ENCODE measurements at places on chromosomes 5 and 9.
A peak's percentile ranks its signal among the peaks of the same experiment; 100 is the strongest.

DNA sequence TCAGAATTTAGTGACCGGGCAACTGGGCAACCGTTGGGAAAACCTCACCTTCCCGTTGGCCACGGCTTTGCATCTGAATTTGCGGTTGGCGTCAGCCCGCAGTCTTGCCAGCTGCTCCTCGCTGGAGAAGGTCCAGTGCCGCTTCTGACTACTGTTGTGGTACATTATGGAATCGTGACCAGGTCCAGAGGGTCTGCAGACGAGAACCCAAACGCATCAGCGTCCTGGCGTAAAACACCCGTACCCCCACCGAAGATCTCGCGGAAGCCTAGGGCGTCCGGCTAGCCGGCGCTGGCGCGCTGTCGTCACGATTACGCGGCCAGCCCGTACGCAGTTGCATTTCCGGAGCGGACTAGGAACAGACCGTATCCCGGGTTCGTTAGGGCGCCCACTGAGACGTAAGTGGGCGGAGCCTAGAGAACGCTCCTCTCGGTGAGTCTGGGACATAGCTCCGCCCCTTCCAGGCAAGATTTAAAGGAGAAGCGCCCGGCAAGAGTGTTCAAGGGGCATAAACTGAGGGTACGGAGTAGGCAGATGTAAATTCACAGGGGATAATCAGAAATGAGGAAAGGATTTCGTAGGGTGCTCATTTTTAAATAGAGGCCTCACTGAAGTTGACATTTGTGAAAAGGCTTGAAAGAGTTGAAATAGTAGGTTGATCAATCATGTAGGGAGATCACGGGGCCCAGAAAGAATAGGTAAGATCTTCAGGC is at the start of gene CCNH:
Gene CCNH, minus strand, starts transcription at position 301 of the 713 bp plus-strand sequence. Its CDS starts 136 bp downstream, at position 165.
- peak; percentile 98 for DNase-seq

- no peak for DNase-seq
Measured at GRCh38 chr5:139394123-139394653, 716 bp downstream of the PROB1 start.

DNA sequence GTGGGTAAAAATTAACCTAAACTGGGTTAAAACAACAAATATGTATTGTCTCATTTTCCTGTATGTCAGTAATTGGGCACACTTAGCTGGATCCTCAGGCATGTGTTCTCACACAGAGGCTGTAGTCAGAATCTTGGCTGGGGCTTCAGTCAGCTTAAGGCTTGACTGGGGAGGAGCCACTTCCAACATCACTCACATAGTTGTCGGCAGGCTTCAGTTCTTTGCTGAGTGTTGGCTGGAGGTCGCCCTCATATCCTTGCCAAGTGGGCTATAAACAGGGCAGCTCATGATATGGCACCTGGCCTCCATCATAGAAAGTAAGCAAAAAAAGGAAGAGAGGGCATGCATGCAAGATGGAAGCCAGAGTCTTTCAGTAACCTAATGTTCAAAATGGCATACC is 173.0 kb downstream of the GIN1 start:
- DNase-seq: no peak

GRCh38 chr5:168314735-168315411 is 23.4 kb downstream of the WWC1 start:
- DNase-seq: no peak

- no peak for DNase-seq
Measured at GRCh38 chr5:167777746-167778145, 513.7 kb upstream of the WWC1 start.

GRCh38 chr9:107784235-107784958 is 294.8 kb upstream of the KLF4 start:
- no peak for DNase-seq

- DNase-seq: no peak
Measured at GRCh38 chr9:36676778-36677485, 104.2 kb downstream of the MELK start.

- DNase-seq: no peak
Measured at GRCh38 chr9:5557606-5558587, 47.6 kb downstream of the PDCD1LG2 start.

- no peak for DNase-seq
Measured at GRCh38 chr5:78594021-78594420, 54.6 kb downstream of the LHFPL2 start.

DNA sequence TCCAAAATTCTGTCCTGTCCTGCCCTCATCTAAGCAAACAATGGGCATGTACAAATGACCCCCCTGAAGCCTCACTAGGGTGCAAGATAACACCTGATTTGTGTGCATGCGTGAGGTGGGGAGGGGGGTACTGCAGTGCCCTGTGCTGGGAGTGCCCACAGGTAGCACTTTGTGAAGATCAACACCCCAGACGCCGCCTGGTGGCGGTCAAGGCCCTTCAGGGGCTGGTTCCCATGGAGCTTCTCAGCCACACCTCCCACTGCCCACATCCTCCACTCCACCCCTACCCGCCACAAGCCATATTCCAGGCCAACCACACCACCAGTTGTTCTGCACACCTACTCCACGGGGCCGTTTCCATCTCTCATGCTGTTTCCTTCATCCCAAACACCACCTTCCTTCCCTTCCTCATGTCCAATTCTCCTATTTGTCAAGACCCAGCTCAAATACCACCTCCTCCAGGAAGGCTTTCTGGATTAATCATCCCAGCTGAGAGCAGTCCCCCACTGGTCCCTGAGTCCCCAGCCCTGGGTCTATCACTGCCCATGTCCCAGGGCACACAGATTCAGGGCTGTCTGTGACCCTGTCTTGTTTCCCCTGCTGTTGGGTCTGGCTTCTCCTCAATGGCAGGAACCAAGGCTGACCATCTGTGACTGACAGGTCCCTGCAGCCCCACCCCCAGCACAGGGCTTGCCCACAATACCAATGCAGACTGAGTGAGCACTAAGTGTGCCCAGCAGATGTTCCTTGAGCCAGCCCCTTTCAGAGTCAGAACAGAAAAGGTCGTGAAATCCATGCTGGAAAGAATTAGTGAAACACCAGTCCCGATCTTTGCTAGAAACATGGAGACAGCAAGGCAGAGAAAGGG is 178.4 kb downstream of the PAX5 start:
- DNase-seq: no peak

DNA sequence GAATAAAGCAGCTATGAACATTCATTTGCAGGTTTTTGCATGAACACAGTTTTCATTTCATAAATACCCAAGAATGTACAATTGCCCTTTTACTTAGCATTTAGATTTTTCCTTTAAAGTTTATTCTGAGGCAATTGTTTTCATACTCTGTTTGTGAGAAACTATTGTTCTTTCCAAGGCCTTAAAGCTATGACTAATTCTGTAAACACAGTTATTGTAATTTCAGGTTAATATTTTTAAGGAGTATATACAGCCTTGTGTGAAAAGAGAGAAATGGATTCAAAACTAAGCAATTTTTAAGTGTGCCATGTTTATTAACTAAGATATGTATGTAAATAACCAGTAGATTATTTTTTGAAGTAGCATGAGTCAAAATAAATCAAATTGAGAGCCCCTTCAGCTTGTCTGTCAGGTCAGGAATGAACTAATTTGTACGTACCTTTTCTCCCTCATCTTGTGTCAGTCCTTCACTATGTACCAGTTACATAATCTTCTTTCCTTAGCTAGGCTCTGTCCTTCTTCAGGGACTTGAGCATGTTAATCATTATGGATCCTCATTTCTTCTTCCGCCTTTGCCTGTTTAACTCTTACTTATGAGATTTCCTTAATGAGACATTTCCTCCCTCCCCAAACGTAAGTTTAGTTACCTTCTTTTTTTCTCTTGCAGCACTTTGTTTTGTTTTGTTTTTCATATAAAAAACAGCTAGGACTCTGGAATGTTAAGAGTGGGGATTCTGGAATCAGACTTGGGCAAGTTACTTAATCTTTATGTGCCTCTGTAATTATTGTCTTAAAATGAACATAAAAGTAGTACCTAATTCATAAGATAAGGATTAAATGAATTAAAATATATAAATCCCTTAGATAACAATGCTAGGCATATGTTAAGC is 63.6 kb downstream of the NIPBL start:
- DNase-seq: no peak
